NCI-H2171 treated with DMSO at 0.1 percent for 48 hours (cell line): ENCODE measurements at places on chromosomes 7 and 10.

GRCh38 chr7:24968165-24968564 lies 11.8 kb downstream of the OSBPL3 start:
- peak; percentile 58 for DNase-seq

DNA sequence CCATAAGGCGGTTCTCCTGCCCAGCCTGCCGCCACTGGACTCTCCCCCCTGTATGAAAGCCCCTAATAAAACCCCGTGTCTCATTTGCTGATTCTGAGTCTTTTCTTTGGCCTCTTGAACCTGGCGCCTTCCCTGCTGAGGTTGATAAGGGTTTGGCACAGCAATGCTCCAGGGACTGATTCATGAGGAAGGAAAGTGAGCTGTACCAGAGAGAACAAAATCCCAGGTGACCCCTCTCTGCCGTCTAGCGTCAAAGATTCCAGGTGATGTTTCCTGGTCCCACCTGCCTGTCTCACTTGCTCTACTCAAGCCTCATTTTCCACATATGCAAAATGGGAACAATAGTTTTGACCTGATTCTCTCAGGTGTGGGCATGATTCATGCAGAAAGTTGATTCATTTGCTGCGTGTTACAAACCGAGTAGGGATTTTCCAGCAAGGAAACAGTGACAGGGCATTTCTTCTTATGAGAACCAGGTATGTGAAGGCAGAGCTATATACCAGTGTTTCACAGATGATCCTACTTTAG lies 730.6 kb upstream of the IGFBP3 start:
- no peak for DNase-seq

DNA sequence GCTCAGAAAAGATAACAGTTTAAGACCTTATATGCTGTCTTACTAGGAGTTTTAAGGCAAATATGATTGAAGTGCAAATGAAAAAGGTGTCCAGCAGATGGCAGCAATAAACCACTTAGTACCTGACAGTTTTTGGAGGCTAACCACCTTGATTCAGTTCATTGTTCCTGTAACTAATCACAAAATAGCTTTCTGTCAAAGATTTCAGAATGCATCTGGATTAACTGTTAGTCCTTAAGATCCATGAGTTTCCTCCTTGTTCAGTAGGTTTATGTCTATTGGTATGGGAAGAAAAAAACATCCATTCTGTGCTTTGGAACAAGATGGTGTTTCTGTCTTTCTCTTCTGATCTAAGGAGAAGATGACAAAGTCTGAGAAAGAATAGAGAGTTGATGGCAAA lies 46.6 kb downstream of the CCSER2 start:
- DNase-seq, result peak; percentile 41

- DNase-seq, result no peak
These were observed 4.2 kb upstream of the SORCS1 start for GRCh38 chr10:107168738-107169137.

DNA sequence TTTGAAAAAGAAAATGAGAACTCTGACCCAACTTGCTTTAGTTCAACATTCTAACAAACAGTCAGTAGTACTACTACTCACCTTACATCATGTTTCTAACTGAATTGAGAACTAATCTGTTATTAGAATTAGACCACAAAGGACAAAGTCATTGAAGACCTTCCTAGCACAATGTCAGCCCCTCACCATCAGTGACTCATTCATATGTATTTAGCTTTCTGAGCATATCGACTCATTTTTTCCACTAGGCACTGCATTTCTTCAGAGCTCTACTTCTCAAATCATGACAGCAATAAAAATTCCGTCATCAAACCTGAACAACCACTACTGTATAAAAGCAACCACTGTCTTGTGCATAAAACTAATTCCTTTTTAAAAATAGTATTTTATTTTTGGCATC lies 4.4 kb upstream of the LRRN3 start:
- no peak for DNase-seq

DNA sequence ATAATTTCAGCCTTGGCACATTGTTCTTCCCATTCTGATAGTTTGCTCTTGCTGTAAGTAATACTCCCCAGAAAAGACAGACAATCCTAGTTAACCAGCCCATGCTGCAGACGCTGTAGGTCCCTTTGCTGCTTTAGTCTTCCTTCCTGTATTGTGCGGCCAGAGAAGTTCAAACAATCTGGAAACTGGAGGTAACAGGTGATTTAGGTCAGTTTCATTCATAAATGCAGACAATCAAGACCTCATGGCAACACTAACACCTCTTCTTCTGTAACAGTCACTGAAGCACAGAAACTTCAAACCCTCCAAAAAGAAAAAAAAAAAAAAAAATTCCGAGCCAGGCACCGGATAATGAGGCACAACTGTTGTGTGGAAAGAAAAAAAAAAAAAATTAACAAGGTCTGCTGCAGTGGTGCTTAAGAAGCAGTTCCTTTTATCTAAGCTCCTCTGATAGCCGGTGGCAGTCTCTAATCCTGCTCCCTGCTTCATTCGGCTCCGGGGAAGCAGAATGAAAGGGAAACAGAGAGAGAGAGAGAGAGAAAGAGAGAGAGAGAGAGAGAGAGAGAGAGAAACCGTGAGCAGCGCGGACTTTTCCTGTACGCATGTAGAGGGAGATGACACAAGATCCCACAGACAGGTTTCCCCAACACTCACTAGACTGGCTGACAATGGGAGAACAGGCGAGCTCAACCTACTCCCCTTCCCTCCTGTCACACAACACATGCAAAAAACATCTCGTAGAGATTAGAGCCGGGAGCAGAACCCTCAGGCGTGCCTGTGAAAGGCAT lies at the start of gene SEMA3A:
Gene SEMA3A, minus strand, starts transcription at position 306 of the 788 bp plus-strand sequence. Its CDS starts 203 bp downstream, at position 103.
- peak; percentile 92 for DNase-seq

GRCh38 chr7:125423458-125424155 lies 494.0 kb upstream of the POT1 start:
- peak; percentile 15 for DNase-seq

GRCh38 chr7:108030516-108030915 lies 27.6 kb upstream of the LAMB1 start:
- DNase-seq, result no peak

DNA sequence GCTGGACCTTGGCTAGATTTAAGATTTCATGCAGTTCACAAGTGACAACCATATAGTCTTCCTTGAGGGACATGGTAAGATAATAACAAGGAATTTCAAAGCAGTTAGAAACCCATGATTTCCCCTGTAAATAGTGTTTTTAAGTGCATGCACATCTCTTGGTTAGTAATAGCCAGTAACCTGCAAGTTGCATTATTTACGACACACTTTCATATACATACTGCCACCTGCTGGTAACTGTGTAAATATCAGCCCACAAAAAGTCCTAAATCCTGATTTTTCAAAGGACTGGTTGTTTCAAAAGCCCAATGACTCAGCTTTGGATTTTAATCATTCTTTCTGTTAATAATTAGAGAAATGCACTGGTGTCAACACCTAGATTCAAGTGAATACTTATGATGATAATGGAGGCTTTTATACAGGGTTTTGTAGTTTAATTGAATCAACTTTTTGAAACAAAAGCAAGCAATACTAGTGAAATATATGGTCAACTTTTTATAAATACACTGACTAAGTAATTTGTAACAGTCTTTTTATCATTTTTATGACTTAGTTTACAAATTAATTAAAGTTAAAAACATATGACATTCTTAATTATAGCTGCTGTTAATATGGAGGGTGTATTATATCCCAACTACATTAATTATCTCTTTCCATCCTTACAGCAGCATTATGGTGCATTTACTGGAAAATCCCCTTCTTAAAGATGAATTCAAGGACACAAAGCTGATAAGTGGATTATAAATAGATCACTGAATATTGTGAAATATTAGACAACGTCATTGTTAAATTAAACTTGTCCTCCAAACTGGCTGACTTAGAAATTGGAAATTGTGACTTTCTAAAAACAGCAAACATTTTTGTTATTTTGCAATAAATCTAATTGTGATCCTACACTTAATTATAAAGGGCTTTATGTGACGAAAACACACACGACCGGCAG lies 367.7 kb upstream of the SEMA3D start:
- peak; percentile 51 for DNase-seq

DNA sequence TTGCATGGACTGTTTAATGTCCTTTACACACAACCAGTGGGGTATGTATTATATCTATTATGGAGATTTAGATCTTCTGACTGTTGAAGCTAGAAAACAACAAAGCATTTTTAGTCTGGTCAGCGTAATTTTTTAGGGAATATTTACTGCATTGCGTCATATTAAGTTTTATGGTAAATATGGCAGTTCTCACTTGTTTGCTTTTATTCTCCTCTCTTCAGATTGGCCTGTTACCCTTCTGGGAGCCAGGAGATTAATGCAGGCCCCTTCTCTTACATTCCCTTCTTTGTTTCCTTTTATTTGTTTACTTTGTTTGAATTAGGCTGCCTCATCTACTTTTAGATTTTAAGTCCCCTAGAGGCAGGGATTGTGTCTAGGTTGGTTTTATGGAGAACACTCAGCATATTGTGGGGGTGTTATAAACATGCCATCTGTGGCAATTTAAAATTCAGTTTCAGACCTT lies 13.8 kb downstream of the UBE2D1 start:
- no peak for DNase-seq

DNA sequence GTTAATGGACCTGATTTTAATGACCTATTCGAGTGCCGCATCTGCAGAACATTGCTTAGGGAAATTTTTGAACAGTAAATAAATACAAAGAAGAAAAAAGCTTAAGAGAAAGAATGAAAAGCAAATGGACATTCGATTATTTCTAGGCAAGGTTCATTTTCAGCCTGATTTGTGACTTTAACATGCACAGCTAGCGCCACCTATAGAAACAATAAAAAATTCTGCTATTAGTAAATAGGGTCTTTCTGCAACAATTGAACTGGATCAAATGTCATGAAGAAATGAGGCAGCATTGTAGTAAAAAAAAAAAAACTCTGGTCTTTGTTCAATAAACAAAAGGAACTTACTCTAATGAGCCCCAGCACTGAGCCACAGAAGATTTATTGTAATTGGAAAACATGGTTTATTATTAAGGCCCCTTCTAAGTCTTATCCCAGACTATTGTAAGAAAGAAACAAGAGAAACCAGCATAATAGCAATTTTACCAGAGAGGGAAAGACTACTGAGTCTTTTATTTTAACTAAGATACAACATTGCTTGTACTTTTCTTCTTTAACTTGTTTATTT lies 41.4 kb upstream of the GHITM start:
- peak; percentile 32 for DNase-seq
